ENCODE measurements at places on chromosomes 5 and 9.

DNA sequence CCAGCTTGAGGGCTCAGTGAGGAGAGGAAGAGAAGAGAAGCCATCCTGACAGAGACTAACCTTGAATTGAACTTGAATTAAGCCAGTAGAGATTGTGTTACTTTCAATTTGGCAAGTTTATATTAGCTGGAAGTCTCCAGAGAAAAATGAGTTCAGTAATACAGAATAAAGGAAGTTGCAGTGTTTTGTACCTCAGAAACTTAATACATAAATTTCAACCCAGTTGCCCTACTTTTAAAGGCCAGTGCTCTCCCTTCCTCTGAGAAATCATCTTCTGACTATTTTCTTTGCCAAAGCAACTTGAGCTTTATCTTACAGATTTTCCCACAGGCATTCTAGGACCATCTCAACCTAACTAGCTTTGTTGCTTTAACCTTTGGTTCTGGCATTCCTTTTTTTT is 231.0 kb upstream of the GAS1 start:
- DNase-seq, result no peak

DNA sequence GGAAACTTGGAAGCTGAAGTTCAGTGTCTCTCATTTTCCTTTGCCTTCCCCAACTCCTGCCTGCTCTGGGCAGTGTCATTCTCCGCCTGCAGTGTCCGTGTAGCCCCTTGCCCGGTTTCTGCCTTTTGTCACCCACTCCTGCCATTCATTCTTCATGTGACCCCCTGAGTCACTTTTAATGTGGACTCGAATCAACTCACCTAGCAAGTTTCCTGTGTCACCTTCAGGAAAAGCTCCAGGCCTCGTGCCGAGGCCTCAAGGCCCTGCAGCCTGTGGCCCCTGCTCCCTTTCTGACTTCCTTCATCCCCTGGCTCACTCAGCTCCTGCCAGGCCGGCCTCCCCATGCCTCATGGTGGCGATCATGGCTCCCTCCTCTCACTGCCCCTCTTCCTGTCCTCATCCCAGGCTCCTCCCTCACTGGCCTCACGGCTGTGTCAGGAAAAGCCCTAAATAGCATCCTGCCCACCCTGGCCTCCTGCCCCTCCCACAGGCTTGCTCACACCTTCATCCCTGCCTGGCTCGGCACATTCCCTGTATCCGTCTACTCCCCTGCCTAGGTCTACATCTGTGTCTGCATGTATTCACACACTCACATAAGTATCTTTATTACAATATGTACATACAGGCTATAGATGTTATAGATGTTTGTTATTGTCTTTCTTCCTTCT is 294.9 kb downstream of the MED10 start:
- DNase-seq, result no peak

GRCh38 chr9:88748566-88749261 is 213.7 kb downstream of the NXNL2 start:
- DNase-seq, result no peak

DNA sequence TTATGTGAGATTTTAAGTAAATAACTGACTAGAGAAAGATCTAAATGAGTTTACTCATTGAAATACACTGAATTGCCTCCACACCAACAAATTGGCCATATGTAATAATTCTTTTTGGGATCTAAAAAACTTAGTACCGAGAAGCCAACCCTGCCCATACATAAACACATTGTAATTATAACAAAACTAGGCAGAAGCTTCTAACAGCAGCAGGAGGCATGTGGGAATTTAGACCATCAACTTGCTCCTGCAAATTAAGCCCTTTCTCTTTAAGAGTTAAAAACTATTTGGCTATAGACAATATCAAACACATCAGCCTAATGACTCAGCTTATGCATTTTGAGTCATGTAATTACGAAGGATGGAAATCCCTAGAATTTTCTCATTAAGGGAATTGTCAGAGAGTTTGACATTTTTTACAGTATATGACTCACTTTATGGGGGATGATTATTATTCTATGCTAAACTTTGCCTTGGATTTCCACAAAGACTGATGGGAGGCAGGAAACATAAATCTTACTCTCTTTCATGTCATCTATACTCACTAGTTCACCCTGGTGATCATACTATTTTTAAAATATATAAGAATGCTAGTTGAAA is 1.0 kb downstream of the IL7R start:
- DNase-seq, result peak; percentile 94

DNA sequence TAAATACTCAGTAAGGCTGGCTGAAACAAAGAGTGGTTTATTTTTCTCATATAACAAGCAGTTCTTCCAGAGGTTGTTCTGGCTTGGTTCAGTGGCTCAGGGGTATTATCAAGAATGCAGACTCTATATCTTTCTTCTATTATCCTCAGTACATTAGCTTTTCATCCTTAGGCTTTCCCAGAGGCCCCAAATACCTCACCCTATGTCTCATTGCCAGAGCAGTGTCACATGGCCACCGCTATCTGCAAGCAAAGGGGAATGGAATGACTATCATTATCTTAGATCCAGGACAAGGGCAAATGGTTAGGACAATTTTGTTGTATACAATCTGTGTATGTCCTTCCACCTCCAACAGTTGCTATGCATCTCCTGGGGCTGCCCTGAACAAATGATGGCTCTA is 69.0 kb upstream of the SNX2 start:
- DNase-seq, result no peak

DNA sequence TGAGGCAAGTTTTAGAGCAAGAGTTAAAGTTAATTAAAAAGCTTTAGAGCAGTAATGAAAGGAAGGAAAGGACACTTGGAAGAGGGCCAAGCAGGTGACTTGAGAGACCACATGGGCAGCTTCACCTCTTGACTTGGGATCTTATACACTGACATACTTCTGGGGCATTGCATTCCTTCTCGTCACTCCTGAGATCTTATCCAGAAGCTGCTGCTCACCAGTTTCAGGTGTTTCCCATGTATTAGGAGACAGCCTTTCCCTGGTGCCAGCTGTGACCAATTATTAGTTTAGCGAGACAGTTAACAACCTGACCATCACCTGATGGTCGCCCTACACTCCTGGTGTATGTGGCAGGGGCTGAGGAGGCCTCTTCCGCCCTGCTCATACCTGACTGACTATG is 382.1 kb downstream of the KDM4C start:
- DNase-seq, result no peak

- DNase-seq, result no peak
Observed at GRCh38 chr5:72653586-72653985, 146.4 kb upstream of the ZNF366 start.

- DNase-seq, result no peak
Observed at GRCh38 chr5:133789428-133789827, 177.1 kb upstream of the FSTL4 start.

DNA sequence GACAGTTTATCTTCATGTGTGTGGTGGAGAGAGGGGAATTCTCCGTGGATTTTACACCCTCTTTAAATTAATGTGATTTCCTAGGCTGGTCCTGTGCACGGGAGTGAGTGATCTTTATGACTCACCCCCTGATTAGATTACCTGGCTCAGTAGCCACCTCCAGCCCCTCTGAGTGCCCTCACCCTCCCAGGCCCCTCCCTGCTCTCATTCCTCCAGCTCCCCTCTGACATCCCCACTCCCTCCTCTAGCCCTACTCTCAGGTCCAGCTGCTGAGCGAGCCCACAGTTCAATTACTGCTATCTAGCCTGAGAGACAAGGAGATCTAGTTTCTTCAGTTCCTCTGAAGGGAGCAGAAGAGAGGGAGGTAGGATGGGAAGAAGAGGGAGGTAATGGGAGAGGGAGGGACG is 61.8 kb upstream of the ARAP3 start:
- DNase-seq, result no peak

GRCh38 chr5:121500310-121500709 is 351.4 kb upstream of the FTMT start:
- DNase-seq, result no peak

DNA sequence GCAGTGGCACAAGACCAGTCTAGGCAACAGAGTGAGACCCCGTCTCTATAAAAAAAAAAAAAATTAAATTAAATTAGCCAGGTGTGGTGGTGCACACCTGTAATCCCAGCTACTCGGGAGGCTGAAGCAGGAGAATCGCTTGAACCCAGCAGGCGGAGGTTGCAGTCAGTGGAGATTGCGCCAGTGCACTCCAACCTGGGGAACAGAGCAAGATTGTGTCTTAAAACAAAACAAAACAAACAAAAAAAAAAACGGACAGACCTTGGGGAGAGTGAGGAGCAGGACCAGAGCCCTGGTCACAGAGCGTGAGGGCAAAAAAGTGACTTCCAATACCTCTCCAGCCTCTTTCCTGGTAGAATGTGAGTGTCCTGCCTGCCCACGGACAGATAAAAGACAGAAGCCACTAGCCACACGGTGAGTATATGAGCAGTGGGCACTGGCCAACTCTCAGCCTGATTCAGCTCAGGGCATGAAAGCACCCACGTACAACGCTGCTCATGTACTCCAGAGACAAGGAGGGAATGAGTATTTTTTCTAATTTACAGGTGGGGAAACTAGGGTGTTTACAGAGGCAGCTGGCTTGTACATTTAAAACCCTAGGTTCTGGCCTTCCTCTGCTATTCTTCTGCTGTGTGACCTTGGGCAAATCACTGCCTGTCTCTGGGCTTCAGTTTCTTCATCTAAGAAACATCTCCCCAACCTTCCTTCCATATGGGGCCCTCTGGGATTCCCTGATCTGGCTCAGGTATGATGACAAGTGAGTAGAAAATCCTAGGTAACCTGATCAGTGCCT is 1.8 kb downstream of the OLFML2A start:
- no peak for DNase-seq

GRCh38 chr9:101650142-101650541 is 55.4 kb upstream of the PPP3R2 start:
- DNase-seq, result peak; percentile 37

GRCh38 chr5:82986404-82986803 is 90.8 kb downstream of the TMEM167A start:
- DNase-seq, result no peak

GRCh38 chr5:57932761-57933160 is 450.1 kb upstream of the ACTBL2 start:
- DNase-seq, result no peak

DNA sequence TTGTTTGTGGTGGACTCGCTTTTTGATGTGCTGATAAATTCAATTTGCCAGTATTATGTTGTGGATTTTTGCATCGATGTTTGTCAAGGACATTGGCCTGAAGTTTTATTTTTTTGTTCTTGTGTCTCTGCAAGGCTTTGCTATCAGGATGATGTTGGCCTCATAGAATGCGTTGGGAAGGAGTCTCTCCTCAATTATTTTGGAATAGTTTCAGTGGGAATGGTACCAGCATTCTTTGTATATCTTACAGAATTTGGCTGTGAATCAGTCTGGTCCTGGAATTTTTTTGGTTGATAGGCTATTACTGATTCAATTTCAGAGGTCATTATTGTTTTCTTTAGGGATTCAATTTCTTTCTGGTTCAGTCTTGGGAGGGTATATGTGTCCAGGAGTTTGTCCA is 141.4 kb upstream of the RGS7BP start:
- DNase-seq, result no peak

DNA sequence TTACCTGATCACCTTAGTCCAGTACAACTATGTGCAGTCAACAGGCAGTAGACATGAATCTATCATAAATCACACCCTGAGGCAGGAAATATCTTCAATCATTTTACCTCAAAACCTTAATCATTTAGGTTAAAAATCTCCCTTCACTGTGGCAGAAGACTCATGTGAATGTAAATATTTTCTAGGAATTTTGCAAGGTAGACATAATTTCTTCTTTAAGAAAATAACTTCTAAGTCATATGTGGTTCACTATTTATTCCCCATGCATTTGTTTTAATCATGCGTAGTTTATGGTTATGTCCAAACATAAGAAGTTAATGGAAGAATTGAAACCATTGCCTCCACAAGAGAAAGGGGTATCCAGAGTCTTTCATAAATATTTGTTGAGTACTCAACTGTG is 97.0 kb downstream of the HMHB1 start:
- DNase-seq, result no peak

DNA sequence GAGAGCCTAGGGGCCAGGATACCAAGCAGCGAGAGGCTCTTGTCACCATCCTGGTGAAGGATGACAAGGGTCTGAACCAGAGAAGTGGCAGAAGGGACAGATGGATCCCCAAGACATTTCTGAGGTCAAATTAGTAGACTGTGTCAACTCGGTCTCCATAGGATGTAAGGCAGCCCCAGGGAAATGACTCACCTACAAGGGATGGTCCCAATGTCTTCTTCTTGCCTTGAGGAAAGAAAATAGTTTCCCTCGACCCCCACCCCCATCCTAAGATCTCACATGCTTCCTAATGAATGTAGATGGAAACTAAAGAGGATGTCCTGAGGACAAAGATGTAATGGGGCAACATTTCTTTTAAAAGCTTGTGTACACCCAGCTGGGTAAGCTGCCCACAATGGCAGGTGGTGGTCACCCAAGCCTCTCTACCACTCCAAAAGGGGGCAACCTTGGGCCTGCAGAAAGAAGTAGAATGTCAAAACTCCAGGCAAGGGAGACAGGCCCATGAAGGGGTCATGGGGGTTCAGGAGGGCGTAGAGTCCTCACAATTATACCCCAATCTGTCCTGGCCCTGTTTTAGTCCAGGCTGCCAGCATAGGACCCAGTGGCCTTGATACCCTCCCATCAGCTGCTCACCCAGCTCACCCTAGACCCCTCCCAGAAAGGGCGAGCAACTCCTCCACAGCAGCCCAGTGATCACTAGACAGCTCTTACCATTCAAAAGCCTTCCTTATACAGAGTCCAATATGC is 187.4 kb downstream of the ACTL7B start:
- DNase-seq, result no peak

- DNase-seq, result no peak
Observed at GRCh38 chr5:8773046-8773615, 772.7 kb downstream of the SEMA5A start.

- no peak for DNase-seq
Observed at GRCh38 chr5:178291161-178291561, 58.6 kb upstream of the PHYKPL start.

GRCh38 chr5:134965271-134965825 is 2.4 kb upstream of the CATSPER3 start:
- no peak for DNase-seq

DNA sequence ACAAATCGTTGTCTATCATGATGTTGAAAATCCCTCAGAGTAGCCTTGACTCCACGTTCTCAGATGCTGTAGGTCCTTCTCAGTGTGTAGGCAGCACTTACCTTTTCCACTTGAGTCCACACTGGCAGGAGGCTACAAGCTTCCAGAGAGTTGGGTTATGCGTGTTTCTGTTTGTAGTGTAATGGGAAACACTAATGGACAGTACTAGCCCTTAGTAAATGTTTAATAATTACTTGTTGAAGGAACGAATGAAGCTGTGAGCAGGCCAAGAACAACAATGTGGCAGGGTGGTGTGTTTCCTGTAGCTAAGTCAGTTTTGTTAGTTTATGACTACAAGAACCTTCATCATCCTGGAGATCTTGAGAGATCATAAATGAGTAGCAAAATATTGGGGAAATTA is 83.5 kb downstream of the ARHGAP26 start:
- DNase-seq, result no peak

- DNase-seq, result peak; percentile 70
Observed at GRCh38 chr9:21812946-21813568, 10.6 kb downstream of the MTAP start.

GRCh38 chr5:29252390-29252789 is 1941.1 kb upstream of the CDH6 start:
- no peak for DNase-seq

- peak; percentile 96 for DNase-seq
Observed at GRCh38 chr9:120868676-120869359, 8.2 kb downstream of the PHF19 start.
